ENCODE measurements at places on chromosomes 13 and 19. TPM values are rescaled to one million over a fixed set of nuclear protein-coding genes. Genes with fewer than 3 reads are reported as not detected.
A peak's percentile ranks its signal among the peaks of the same experiment; 100 is the strongest.

- H3K4me1 ChIP-seq = no peaks in the 10 kb centered on the region
- no peak overlapping the region for H3K27ac ChIP-seq
- no peak for DNase-seq
- H3K27me3 ChIP-seq = no peaks in the 10 kb centered on the region
- no peak overlapping the region for H3K4me3 ChIP-seq
- peaks cover 2% of the 10 kb centered on the region for H3K36me3 ChIP-seq
Observed at GRCh38 chr19:8468761-8469373, 24.1 kb downstream of the HNRNPM start.

DNA sequence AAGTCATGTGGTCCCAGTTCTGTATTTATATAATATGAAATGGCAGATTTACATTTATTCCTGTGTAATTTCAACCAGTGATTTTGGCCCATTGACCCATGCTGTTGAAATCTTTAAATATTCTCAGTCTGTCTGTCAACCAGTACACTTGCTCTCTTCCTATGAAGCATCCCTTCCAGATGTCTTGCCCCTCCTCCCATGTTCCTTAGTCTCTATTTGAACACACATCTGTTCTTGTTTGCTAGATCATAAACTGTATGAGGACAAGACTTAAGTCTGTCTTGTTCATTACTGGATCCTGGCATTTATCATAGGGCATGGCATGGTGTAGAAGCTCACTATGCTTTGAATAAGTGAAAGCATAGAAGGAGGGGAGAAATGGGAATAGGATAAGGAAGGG, 34.9 kb downstream of the STARD13 start:
- H3K27ac ChIP-seq = peak overlapping the region; percentile 22
- no peak overlapping the region for H3K4me3 ChIP-seq
- H3K4me1 ChIP-seq = peaks cover 4% of the 10 kb centered on the region
- DNase-seq = no peak
- H3K27me3 ChIP-seq = no peaks in the 10 kb centered on the region

GRCh38 chr13:31528176-31528575, 211.2 kb upstream of the RXFP2 start:
- H3K4me3 ChIP-seq = no peak overlapping the region
- DNase-seq = no peak
- no peak overlapping the region for H3K27ac ChIP-seq
- no peaks in the 10 kb centered on the region for H3K36me3 ChIP-seq

- no peaks in the 10 kb centered on the region for H3K27me3 ChIP-seq
- H3K4me1 ChIP-seq = no peaks in the 10 kb centered on the region
- no peak overlapping the region for H3K27ac ChIP-seq
- no peak overlapping the region for H3K4me3 ChIP-seq
Observed at GRCh38 chr19:46392837-46393236, 20.5 kb downstream of the CCDC8 start.

- H3K27ac ChIP-seq = no peak overlapping the region
- H3K4me3 ChIP-seq = no peak overlapping the region
- no peaks in the 10 kb centered on the region for H3K36me3 ChIP-seq
- DNase-seq = no peak
Observed at GRCh38 chr13:114081761-114082681, 50.4 kb downstream of the RASA3 start.

GRCh38 chr19:31980796-31981195, 364.6 kb upstream of the ZNF507 start:
- H3K36me3 ChIP-seq = no peaks in the 10 kb centered on the region
- no peaks in the 10 kb centered on the region for H3K4me1 ChIP-seq
- DNase-seq = no peak
- no peak overlapping the region for H3K27ac ChIP-seq
- no peaks in the 10 kb centered on the region for H3K27me3 ChIP-seq

DNA sequence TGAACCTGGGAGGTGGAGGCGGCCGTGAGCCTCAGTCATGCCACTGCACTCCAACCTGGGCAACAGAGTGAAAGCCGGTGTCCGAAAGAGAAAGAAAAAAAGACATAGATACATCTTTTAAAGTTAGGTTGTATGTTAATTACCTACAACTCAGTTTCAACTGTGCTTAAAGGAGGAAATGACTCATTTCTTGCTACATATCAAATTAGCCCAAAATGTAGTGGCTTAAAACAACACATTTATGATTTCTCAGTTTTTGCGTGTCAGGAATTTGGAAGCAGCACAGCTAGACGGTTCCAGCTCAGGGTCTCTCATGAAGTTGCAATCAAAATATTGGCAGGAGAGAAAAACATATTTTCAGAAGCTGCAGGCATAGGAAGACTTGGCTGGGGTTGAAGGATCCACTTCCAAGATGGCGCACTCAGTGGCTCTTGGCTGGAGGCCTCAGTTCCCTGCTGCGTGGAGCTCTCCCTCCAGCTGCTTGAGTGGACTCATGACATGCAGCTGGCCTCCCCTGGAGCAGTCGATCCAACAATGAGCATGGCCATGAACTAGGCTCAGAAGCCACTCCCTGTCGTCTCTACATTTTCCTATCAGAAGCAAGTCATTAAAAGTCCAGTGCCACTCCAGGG, 7.1 kb downstream of the LDLR start:
- DNase-seq = no peak
- no peak overlapping the region for H3K4me3 ChIP-seq
- H3K4me1 ChIP-seq = no peaks in the 10 kb centered on the region
- H3K27ac ChIP-seq = peak overlapping the region; percentile 69
- no peaks in the 10 kb centered on the region for H3K36me3 ChIP-seq

GRCh38 chr13:110463871-110464510, 97.5 kb downstream of the RAB20 start:
- H3K27ac ChIP-seq = no peak overlapping the region
- no peaks in the 10 kb centered on the region for H3K4me1 ChIP-seq
- no peaks in the 10 kb centered on the region for H3K27me3 ChIP-seq
- DNase-seq = no peak
- H3K36me3 ChIP-seq = peaks cover 10% of the 10 kb centered on the region
- H3K4me3 ChIP-seq = no peak overlapping the region

- H3K27me3 ChIP-seq = no peaks in the 10 kb centered on the region
- H3K4me1 ChIP-seq = no peaks in the 10 kb centered on the region
- no peak for DNase-seq
- no peak overlapping the region for H3K4me3 ChIP-seq
- H3K36me3 ChIP-seq = no peaks in the 10 kb centered on the region
Observed at GRCh38 chr13:64817691-64818090, 2412.4 kb downstream of the PCDH9 start.

DNA sequence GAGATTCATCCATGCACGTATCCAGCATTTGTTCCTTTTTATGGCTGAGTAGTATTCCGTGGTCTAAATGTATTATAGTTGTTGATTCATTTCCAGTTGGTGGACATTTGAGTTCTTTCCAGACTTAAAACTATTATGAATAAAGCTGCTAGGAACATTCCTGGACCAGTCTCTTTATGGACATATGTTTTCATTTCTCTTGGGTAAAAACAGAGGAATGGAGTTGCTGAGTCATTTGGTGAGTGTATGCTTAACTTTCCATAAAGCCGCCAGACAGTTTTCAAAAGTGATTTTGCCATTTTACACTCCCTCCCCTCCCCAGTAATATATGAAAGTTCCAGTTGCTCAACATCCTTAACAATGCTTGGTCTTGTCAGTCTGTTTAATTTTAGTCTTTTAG, 116.4 kb downstream of the TSHZ3 start:
- H3K4me1 ChIP-seq = no peaks in the 10 kb centered on the region
- H3K27me3 ChIP-seq = no peaks in the 10 kb centered on the region
- no peak for DNase-seq
- H3K36me3 ChIP-seq = no peaks in the 10 kb centered on the region

DNA sequence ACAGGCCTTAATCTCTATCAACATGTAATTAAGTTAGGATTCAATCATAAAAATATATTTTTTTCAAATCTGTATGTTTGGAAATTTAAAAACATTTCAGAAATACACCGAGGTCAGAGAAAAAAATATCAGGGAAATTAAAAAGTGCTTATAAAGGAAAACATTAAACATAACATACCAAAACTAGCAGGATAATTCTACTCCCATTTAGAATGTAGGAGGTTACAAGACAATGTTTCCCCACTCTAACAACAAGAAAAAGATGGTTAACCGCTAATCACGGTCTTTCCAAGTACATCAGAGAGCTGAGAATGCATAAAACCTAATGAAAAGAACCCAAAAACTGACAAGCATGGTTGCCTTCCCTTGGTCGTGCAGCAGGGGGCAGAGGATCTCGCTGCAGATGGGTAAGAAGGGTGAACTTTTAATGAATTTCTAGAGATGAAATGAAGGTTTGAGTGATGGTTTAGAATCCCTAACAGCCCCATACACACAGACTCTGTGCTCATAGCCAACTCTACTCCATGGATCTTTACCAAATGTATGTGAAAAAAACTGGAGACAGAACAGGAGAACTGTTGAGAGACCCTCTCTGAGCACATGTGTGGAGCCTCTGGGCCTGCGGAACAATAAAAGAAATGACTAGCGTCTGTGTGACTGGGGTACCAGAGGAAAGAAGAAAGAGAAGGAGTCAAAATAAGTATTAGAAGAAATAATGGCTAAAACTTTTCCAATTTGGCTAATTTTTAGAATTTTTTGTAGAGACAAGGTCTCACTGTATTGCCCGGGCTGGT, 51.3 kb upstream of the LSM14A start:
- no peak for DNase-seq
- H3K4me3 ChIP-seq = no peak overlapping the region
- no peaks in the 10 kb centered on the region for H3K36me3 ChIP-seq
- H3K4me1 ChIP-seq = no peaks in the 10 kb centered on the region
- no peaks in the 10 kb centered on the region for H3K27me3 ChIP-seq

- no peaks in the 10 kb centered on the region for H3K36me3 ChIP-seq
- H3K4me3 ChIP-seq = no peak overlapping the region
- no peaks in the 10 kb centered on the region for H3K4me1 ChIP-seq
- DNase-seq = no peak
Observed at GRCh38 chr13:45548281-45548680, 67.3 kb downstream of the ERICH6B start.

- no peak for DNase-seq
- H3K36me3 ChIP-seq = no peaks in the 10 kb centered on the region
- peak overlapping the region; percentile 91 for H3K27ac ChIP-seq
- no peak overlapping the region for H3K4me3 ChIP-seq
- no peaks in the 10 kb centered on the region for H3K27me3 ChIP-seq
Observed at GRCh38 chr13:44140888-44141724, 232.5 kb upstream of the SERP2 start.

GNG8 gene
- total RNA-seq = 4.5 TPM

CCDC8 gene
- total RNA-seq = 18.8 TPM

ATCAY gene
- total RNA-seq = not detected

TNNI3 gene
- total RNA-seq = not detected

GAPDHS gene
- total RNA-seq = not detected

ANKLE1 gene
- total RNA-seq = 1.0 TPM
